ENCODE measurements at places on chromosomes 3 and 15.

DNA sequence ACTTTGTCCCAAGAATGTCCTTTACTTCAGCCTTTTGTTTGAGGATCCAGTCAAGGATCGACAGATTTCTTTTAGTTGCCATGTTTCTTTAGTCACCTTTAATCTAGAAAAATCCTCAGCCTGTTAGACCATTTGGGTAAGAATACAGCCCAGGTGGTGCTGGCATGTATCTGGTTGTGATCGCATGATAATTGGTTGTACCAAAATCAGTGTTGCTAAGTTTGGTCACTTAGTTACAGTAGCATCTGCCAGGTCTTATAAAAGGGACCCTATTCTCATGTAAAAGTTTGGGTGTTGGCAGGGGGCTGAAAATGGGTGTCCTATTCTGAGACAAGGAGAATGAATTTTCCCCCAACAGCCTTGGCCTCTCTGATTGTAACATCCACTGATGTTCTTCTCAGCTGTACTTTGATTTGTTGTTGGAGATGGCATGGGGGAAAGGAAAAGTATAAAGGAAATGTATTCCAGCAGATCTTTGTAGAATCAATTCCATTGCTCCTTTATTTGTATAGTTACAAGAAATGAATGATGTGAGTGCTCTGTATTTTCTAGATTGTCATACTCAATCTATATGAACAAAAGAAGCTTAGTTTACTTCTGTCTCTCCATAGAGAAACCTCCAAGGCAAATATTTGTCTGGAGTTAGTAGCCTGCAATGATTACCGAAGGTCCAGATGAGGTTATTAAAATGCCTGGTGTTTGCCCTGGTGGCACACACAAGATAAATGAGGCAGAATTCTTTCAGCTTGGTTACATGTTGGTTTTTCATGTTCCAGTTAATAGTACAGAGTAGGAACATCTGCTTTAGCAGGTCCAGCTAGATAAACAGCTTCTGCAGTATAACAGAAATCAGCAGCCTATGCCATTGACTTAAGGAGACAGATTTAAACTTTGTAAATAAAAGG lies 65.7 kb downstream of the CMTM8 start:
- no peak for DNase-seq

- DNase-seq, result no peak
Measured at GRCh38 chr3:48413611-48414010, 16.3 kb downstream of the PLXNB1 start.

DNA sequence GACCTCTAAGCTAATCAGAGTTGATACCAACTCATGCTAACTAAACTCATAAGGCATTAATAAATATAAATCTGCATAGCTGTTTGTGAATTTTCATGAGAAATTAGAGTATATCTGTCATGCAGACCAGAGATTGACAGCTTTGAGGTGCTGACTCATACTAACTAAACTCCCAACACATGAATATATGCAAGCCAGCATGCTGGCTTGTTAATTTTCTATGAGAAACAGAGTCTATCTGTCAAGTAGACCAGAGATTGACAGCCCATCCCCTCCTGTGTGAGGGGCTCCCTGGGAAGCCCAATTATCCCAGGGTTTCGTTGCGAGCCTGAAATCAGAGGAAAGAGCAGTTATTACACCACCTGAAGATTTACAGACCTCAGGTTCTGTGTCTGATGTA lies 69.3 kb downstream of the CD47 start:
- DNase-seq, result no peak

DNA sequence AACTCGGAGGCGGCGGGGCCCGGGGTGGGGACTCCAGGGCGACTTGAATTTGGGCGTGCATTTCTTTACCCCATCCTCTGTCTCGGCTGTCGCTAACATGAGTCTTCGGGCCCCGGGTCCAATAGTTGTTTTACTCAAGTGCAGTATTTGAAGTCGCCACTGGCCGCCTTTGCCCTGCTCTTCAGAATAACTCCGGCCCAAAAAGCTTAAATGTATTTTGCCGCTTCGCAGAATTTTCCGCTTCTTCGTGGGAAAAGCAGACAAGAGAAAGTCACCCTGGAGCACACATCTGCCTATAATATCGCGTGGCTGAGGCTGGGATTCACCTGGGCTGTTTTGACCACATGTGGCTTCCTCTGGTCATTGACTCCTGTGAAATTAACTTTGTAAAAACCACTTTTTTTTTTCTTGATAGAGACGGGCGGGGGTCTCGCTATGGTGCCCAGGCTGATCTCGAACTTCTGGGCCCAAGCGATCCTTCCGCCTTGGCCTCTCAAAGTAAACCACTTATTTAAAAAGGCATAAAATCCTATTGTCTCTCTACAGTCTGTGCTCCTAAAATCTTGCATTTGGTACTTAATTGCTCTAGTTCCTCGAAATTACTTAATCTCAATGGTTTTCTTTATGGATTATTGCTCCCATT lies 676 bp downstream of the CNOT10 start:
- DNase-seq, result no peak

Data from mesenchymal stem cell (in vitro differentiated cells and primary cell).